ENCODE measurements at places on chromosomes 16 and 17. TPM values are rescaled to one million over a fixed set of nuclear protein-coding genes. Genes with fewer than 3 reads are reported as not detected.

DNA sequence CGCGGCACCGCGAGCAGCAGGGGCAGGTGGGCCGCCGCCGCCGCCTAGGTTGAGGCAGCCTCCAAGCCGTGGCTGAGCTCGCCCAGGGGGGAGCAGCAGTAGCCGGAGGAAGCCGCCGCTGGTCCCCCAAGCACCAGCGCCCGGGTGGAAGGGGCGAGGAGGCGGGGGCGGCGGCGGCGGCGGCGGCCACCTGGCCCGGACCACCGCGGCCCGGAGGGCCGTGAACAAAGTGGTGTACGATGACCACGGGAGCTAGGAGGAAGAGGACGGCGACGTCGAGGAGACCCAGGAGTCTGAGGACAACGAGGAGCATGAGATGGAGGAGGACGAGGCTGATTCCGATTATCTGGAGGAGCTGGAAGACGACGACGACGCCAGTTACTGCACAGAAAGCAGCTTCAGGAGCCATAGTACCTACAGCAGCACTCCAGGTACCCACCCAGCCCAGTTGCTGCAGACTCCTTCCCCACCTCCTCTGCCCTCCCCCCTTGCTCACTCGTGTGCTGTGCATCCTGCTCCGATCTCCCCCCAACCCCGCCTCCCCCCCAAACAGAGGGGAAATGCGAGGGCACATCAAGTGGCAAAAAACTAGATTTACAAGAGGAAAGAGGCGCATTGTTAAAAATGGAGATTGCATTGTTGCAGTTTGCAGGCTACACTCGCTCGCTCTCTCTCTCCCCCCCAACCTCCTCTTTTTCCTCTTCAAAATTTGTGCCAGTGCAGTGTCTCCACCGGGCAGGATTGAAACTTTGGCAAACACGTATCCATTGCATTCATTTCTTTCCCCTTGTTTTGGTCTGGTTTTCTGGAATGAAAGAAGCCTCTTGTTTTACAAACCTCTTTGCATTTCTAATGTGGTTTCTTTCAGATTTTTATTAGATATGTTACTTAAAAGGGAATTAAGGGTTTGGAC is 41.8 kb upstream of the AMZ2 start:
- no peak for DNase-seq

- no peak for DNase-seq
Measured at GRCh38 chr16:73049511-73049910, 1.6 kb upstream of the ZFHX3 start.

DNA sequence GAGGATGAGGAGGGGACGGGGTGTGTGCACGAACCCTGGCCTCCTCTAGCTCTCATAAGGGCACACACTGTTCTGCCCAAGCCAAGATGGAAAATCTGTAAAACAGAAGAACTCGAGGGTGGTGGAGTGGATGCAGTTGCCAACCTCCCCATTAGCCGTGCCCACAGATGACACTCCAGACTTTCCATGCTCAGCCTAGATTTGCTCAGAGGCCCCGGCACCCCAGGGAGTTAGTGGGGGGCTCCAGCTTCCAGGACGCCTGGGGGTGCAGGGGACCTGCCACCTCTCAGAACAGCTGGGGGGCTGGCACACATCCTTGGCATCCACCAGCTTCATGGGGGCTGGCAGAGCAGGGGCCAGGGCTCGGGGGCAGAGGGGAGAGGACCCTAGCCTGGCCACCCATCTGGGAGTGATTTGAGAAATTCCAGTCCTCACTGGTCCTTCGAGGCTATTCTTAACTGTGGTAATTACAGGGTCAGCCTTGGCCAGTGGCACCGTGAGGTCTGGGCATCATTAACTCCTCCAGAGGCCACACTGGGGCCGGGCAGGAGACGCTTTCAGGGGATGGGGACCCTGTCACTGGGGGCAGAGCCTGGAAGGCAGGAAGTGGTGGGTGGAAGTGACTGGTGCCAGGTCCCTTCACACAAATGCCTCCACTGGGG is 14.3 kb downstream of the VASN start:
- DNase-seq = no peak

- no peak for DNase-seq
Measured at GRCh38 chr17:28751600-28752366, 8.0 kb downstream of the TRAF4 start.

GRCh38 chr16:85712801-85713200 is 24.0 kb upstream of the GINS2 start:
- no peak for DNase-seq

CRYM gene
- polyA plus RNA-seq = 9.8 TPM

Measured in right renal cortex interstitium (tissue), 3 donors.